Activated naive CD8-positive, alpha-beta T cell treated with anti-CD3 and anti-CD28 coated beads for 36 hours (primary cell): ENCODE measurements at places on chromosomes 4 and X.
A peak's percentile ranks its signal among the peaks of the same experiment; 100 is the strongest.

GRCh38 chr4:87804871-87805270 lies 5.5 kb downstream of the IBSP start:
- no peak for DNase-seq

GRCh38 chrX:24005028-24005427 lies 22.0 kb downstream of the KLHL15 start:
- DNase-seq = no peak

- DNase-seq = no peak
These were observed 6.0 kb upstream of the VSIG4 start for GRCh38 chrX:66045894-66046293.

GRCh38 chr4:79597266-79597665 lies 189.2 kb upstream of the GK2 start:
- DNase-seq = no peak

- DNase-seq = peak; percentile 24
These were observed at the start of gene FGD1 for GRCh38 chrX:54495814-54496516. Gene FGD1 (minus strand): TSS chrX:54496234. CDS start chrX:54495432, 802 bp downstream.
